Panc1 (cell line): ENCODE measurements at places on chromosomes 2 and 18.

DNA sequence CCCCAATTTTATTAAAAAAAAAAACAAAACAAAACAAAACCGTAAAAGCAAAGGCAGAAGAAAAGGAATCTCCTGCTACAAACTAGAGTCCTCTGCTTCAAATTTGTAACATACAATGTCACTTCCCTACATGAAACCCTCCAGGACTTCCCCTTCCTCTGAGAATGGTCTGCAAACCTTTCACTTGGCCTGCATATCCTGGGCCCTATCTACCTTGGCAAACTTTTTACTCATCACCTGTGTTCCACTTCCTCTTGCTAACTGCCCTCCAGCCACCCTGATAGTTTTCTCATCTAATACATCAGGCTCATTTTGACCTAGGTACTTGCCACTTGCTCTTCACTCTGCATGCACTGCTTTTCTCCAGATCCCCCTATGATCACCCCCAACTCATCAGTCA, 255.5 kb downstream of the ETAA1 start:
- DNase-seq = no peak

- no peak for DNase-seq
Measured at GRCh38 chr2:151775057-151775740, 40.9 kb upstream of the NEB start.

- no peak for DNase-seq
Measured at GRCh38 chr2:26671691-26672090, 20.8 kb upstream of the KCNK3 start.

GRCh38 chr2:110170102-110170501, 34.7 kb downstream of the NPHP1 start:
- DNase-seq = no peak

DNA sequence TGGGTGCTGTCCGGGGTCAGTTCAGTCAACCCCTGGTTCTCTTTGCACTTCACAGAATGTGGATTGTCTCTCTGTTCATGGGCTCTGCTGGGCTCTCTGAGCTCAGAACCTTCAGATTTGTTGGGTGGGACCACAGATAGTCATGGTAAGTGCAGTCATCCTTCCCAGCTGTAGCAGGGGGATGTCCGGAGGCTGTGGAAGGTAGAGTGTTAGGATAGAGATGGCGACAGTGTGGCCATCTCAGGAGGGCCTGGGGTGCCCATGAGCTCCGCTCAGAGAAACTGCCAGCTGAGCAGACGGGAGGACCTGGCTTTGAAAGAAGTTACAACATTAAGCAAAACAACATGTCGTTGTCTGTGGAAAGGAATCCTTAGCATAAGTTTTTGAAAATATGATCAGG, 149.8 kb downstream of the FAM210A start:
- no peak for DNase-seq

- DNase-seq = no peak
Measured at GRCh38 chr2:145622285-145622684, 1102.4 kb upstream of the ZEB2 start.

DNA sequence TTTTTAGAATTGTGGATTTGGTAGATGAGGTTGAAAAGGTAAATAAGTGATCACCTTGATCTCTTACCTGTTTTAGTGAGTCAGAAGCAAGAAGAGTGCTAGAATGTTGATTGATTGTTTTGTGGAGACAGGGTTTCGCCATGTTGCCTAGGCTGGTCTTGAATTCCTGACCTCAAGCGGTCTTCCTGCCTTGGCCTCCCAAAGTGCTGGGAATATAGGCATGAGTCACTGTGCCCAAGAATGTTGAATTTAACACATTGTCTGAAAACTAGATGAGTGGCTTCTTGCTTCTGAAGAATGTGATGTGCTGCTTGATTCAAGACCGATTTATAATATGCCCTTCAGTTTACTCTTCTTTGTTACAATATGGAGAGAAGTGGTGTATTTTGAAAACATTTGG, 121.3 kb downstream of the FMNL2 start:
- DNase-seq = no peak

DNA sequence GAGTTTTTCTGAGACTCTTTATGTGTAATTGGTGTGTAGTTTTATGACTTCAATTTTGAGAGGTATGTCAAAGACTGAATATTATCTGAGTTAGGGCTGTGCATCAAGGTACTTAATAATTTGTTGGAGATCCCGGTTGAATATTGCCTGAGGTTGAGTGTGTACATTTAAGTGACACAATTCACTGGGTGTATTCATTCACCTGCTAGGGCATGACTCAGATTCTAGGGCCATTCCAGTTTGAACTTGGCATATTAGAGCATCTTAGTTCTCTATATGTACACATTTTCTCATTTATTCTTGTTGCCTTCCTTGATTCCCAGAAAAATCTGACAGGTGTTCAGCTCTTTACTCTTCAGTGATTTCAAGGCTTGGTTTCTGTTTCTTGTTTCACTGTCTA, 12.5 kb downstream of the MAP4K4 start:
- no peak for DNase-seq

GRCh38 chr2:219253753-219254589, at the start of gene TUBA4A:
TSS of gene TUBA4A (minus strand) at chr2:219253918. CDS start at chr2:219253858, 60 bp downstream.
- no peak for DNase-seq

- no peak for DNase-seq
Measured at GRCh38 chr2:168645696-168646338, 156.6 kb upstream of the NOSTRIN start.

GRCh38 chr2:228652366-228652765, 470.9 kb upstream of the SPHKAP start:
- DNase-seq = no peak
